ENCODE measurements at places on chromosomes 13 and 19.

GRCh38 chr19:32649751-32650150 lies 25.2 kb downstream of the ANKRD27 start:
- no peak for DNase-seq

DNA sequence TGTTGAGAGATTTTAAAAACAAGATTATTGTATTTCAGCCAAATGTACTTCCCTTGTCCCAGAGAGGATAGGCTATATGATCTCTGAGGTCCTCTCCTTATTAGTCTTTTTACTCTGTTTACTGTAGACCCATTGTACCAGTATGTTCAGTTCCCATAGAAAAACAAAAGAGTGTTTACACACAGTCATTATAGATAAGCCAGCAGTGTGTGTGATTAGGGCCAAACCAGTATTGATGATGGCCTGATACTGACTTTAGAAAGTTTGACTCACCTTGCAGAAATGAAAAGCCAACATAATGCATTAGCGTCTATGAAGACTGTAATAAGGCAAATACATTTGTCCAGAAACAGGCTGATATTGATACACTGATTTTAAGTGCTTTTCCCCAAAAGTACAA lies 6.2 kb downstream of the MTUS2 start:
- DNase-seq: no peak

DNA sequence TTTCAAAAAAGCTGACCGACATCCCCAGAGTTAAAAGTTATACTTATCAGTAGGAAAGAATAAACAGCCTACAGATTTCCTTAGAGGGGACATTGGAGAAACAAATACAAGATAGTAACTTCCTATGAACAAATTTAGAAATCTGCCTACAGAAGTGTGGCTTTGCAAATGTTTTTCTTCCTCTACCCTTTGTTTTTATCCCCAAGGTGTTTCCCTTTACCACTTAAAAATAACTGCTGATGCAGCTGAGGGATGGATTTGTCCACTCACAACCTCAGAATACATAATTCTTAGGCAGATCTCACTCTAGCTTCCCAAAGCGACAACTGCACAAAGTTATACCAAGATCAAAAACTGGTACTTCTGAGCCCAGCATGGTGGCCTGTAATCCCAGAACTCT lies 20.9 kb downstream of the MED4 start:
- no peak for DNase-seq

DNA sequence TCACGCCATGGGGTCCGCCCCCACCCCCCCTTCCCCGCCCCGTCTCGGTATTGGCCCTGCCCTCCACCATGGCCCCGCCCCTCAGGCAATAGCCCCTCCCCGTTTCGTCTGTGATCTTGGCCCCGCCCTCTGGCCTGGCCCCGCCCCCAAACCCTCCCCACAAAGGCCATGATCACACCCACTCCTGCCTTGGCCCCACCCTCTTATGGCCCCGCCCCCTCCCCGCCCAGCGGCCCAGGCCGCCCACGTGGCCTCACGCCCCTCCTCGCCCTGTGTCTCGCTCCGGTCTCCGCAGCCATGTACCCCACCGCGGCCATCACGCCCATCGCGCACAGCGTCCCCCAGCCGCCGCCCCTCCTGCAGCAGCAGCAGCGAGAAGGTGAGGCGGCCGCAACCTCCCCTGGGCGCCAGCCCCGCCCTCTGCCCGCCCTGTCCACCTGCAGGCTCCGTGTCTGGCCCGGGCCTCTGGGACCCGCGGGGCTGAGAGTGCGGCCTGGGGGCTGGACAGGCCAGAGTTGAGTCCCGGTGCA lies 61.3 kb downstream of the CELF5 start:
- DNase-seq: no peak

DNA sequence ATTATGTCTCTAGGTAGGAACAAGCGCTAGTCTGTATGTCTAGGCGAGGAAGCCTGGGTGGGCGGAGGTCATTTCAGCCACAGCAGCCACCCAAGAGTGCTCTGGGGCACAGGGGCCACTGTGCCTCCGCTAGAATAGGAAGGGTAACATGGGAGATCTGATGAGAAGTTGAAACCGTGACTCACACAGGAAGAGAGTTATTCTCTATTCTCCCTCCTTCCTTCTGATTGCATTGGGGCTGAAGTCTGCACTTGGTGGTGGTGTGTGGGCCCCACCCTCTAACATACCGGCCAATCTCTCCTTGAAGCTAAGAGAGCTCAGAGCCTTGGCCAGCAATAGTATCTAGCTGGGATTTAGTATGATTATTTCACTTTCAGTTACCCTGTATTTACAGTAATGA lies 20.3 kb upstream of the GGACT start:
- no peak for DNase-seq

DNA sequence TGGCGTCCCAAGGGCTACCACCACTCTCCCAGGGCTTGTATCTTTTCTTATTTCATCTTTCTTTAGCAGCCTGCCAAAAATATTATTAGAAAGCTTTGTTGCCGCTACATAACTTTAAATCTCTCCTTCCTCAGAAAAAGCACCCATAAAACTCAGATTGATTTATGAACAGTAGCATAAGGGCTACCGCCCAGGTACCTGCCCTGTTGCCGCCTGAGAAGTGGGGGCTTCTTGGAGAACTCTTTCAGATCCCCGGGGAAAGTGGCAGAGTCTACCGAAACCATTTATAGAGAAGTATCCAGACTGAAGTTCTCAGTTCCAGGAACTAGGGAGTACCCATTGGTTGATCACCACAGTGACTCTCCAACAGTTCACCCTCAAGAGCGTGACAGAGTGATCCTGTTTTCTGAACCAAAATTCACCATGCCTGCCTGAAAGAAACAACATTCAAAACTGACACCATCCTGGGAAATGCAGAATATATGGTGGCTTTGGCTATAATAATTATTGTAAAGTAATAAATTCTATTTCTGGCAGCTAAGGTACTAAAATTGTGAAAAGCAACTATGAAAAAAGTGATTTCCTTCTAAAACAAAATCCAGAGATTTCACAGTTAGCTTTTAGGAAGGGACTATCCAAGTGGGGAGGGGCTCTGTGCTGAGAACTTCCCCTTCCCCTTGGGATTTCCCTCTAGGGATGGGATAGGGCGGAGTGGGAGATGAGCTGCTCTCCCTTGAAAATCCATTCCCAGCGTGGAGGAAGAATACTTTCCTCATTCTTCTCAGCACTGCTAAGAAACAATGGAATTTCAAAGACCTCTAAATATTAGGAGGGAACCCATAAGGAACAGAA lies 877 bp upstream of the N4BP2L1 start:
- DNase-seq: peak; percentile 14
